ENCODE measurements at places on chromosomes 3 and 15. TPM values are rescaled to one million over a fixed set of nuclear protein-coding genes. Genes with fewer than 3 reads are reported as not detected.
A peak's percentile ranks its signal among the peaks of the same experiment; 100 is the strongest.

Gene TAMM41
- 40.8 TPM for total RNA-seq

GRCh38 chr3:27614592-27614991 lies 107.5 kb downstream of the EOMES start:
- no peaks in the 10 kb centered on the region for H3K4me1 ChIP-seq
- H3K36me3 ChIP-seq: no peaks in the 10 kb centered on the region
- DNase-seq: no peak
- no peaks in the 10 kb centered on the region for H3K27me3 ChIP-seq
- no peak overlapping the region for H3K27ac ChIP-seq

Gene NR2F2
- total RNA-seq: 129 TPM

Gene GXYLT2
- total RNA-seq: 18.2 TPM

- H3K27me3 ChIP-seq: no peaks in the 10 kb centered on the region
- no peaks in the 10 kb centered on the region for H3K4me1 ChIP-seq
- DNase-seq: no peak
- no peak overlapping the region for H3K27ac ChIP-seq
Measured at GRCh38 chr15:38414357-38414756, 39.6 kb upstream of the FAM98B start.

- no peak overlapping the region for H3K27ac ChIP-seq
- peak overlapping the region; percentile 86 for H3K4me3 ChIP-seq
- no peaks in the 10 kb centered on the region for H3K36me3 ChIP-seq
- no peaks in the 10 kb centered on the region for H3K27me3 ChIP-seq
- DNase-seq: no peak
Measured at GRCh38 chr3:44476181-44476611, 1.3 kb downstream of the ZNF445 start.

Data from tibial nerve (tissue), 4 donors.